ENCODE measurements at places on chromosomes 1 and 21.
A peak's percentile ranks its signal among the peaks of the same experiment; 100 is the strongest.

DNA sequence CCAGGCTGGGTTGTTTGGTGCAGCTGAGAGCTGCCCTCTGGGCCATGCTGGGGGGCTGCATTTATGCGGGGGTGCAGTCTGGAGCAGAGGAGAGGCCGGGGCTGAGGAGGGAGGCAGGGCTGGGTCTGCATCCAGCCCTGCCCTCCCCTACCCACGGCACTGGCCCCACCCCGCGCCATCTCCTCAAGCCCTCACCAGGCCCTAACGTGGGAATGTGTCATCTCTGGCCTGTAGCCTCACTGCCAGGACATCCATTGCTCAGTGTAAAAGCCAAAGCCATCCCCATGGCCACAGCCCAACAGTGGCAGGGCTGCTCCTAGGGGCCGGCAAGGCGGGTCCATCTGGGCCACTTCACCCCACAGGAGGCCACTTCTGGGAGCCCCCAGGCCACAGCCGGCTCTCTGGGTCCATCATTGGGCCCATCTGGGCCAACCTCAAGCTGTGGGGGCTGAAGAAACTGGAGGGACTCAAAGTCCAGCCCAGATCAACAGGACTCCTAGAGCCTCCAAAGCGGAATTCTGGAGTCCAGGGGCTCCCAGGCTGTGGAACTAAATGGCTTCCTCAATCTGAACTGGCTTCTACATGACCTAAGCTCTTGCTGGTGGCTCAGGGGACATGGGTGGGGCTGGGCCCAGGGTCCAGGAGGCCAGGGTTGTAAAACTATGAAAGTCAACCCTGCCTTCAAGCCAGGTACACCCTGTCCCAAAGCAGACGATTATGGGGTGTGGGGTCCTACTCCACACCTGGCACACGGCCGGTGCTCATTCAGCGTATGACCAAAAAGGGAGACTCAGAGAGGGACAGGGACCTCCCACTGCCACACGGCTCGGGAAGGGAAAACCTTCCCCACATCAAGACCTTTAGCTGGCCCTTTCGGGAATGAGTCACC, 32.6 kb downstream of the RUNX3 start:
- no peak for DNase-seq

DNA sequence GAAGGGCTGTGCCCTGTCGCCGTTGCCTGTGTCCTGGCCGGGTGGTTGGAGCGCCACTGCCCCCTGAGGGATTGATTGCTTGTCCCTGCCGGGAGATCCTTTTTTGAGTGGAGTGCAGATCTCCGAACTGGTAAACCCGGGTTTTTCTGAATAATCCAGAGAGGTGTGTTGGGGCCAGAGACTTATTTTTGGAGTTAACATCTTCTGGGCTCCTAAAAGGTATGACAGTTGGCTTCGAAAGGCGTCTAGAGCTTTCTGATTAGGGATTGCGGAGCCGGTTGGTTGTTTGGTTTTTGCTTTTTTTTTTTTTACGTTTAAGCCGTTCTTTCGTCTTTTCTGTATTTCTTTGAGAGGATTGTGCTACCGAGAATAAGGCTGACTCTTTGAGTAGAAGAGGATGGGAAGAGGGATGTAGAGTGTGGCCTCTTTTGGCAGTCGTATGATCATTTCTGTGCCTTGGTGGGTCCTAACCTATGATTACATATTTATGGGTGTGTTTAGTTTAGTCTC, 756 bp downstream of the RLF start:
- no peak for DNase-seq

DNA sequence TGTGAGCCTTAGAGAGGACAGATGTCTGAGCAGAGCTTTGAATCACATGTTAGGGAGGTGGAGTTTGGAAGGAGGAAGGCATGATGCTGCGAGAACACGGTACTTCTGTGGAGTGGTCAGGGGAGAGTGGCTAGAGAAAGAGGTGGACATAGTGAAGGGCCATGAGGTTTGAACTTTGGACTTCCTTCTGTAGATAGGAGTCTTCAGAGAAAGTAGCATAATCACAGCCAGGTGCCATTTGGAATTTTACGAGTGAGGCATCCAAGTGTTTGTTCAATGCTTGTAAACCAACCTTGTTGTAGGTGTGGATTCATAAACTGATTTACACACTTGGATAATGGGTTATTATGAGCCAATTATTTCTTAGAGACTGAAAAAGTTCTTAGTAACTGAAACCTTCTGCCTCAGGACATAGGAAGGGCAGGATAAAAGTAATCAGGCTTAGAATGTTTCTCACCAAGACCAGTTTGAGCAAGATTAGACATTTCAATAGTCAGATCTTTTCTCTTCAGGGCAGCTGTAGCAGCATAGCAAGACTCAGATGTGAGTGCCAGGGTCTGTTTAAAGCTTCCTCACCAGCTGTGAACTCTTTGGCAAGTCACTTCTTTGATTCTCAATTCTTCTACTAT, 83.5 kb upstream of the HMCN1 start:
- peak; percentile 44 for DNase-seq

- DNase-seq = no peak
Observed at GRCh38 chr1:3465935-3466321, 11.5 kb downstream of the ARHGEF16 start.

DNA sequence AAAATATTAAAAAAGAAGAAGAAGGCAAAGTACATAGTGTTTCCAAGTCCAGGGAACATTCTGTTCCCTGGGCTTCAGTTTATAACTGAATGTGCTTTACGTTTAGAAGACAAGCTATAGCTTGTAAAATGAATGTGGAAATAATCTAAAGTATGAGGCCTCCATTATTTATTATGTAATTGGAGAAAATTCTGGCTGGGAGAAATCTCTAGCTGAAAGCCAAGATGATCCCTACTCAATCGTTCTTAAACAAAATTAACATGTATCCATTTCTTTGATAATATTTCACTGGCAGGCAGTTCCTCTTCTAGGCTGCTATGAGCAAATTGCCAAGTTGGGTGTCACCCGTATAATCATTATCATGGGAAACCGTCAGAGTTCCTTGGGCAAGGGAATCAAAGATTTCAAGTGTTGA, 52.2 kb upstream of the ETS2 start:
- peak; percentile 49 for DNase-seq

DNA sequence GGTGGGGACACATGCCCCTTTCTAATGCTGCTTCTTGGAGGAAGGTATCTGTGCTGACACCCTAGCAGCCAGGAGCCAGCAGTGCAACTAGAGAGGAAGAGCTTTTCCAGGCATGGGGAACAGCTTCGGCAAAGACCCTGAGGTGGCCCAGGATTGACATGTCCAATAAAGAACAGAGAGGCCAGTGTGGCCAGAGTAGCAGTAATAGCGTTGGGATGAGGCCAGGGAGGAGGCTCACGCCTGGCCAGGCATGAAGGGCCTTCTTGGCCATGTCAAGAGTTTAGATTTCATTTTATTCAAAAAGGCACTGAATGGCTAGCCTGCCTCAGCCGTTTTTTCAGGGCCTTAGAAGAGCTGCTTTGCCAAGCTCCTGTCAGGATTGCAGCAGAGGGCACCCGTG, 16.3 kb upstream of the ADAMTSL4 start:
- no peak for DNase-seq

DNA sequence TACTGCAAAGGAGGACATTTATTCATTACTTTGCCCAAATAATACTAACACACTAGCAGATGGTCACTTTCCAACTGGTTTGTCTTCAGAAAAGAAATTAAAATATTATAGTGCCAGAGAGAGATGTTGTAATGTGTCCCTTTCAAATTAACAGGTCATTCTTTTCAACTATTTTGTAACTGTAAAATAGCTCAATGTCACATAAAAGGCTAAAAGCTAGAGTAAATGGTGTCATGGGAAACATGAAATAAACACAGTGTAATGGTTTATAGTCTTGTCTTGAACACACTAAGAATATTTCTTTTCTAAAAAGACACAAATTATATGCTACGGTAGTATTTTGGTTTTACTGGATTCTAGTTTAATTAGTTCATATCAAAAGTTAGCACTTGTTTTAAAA, 77.8 kb downstream of the ADGRL2 start:
- DNase-seq = no peak

DNA sequence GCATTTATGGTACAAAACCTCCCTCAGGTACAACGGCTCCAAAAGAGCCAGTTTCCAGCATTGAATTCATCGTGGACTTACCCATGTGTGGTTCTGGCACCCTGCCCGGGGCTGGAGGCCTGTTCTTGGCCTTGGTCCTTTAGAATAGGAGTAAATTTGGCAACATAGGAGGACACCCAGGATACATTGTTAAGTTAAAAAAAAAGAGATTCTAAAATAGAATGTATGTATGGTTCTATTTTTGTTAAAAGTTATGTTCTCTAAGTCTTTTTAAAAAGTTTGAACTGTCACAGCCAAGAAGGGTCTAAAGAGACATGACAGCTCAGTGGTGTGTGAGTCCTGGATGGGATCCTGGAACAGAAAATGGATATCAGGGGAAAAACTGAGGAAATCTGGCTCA, 25.9 kb downstream of the EPHX1 start:
- no peak for DNase-seq
